ENCODE measurements at places on chromosomes 1 and 21. TPM values are rescaled to one million over a fixed set of nuclear protein-coding genes. Genes with fewer than 3 reads are reported as not detected.

SLC26A9 gene
- 0.09 TPM for polyA plus RNA-seq

KRTAP12-1 gene
- polyA plus RNA-seq, result not detected

CFHR4 gene
- not detected for polyA plus RNA-seq

CCDC27 gene
- polyA plus RNA-seq, result not detected

NENF gene
- polyA plus RNA-seq, result 5.3 TPM

PLA2G2A gene
- not detected for polyA plus RNA-seq

FUBP1 gene
- 143 TPM for polyA plus RNA-seq

XCL1 gene
- polyA plus RNA-seq, result 0.83 TPM

PRRX1 gene
- polyA plus RNA-seq, result 2.2 TPM

GRIK1 gene
- not detected for polyA plus RNA-seq

DHRS3 gene
- 1.3 TPM for polyA plus RNA-seq

FCRLB gene
- polyA plus RNA-seq, result 10.9 TPM

ZNF684 gene
- 5.8 TPM for polyA plus RNA-seq

LCE7A gene
- polyA plus RNA-seq, result not detected

MLLT11 gene
- 10.1 TPM for polyA plus RNA-seq

NLRP3 gene
- polyA plus RNA-seq, result 2.3 TPM

NADK gene
- polyA plus RNA-seq, result 24.0 TPM

SAMSN1 gene
- polyA plus RNA-seq, result 44.5 TPM

RIPPLY3 gene
- not detected for polyA plus RNA-seq

CDA gene
- not detected for polyA plus RNA-seq

VCAM1 gene
- polyA plus RNA-seq, result 4.4 TPM

FCGR3A gene
- polyA plus RNA-seq, result not detected

TMEM82 gene
- not detected for polyA plus RNA-seq

FMO2 gene
- not detected for polyA plus RNA-seq

ARMH1 gene
- 10.0 TPM for polyA plus RNA-seq

UBASH3A gene
- not detected for polyA plus RNA-seq

GJC2 gene
- polyA plus RNA-seq, result not detected

LRRC38 gene
- polyA plus RNA-seq, result not detected

FAM167B gene
- 0.55 TPM for polyA plus RNA-seq

KIRREL1 gene
- polyA plus RNA-seq, result not detected

ATAD3B gene
- polyA plus RNA-seq, result 35.1 TPM

EXTL1 gene
- 0.06 TPM for polyA plus RNA-seq

FCRL6 gene
- polyA plus RNA-seq, result not detected

BSND gene
- not detected for polyA plus RNA-seq

SLC45A3 gene
- 1.4 TPM for polyA plus RNA-seq

AK5 gene
- not detected for polyA plus RNA-seq

CLCA1 gene
- not detected for polyA plus RNA-seq

LCE3E gene
- polyA plus RNA-seq, result not detected

FAM177B gene
- not detected for polyA plus RNA-seq

EPHB2 gene
- polyA plus RNA-seq, result 0.30 TPM

OR6K3 gene
- polyA plus RNA-seq, result not detected

KRTAP22-2 gene
- not detected for polyA plus RNA-seq

AGL gene
- polyA plus RNA-seq, result 11.0 TPM

MX2 gene
- polyA plus RNA-seq, result 26.7 TPM

TMEM125 gene
- polyA plus RNA-seq, result not detected

TMEM69 gene
- polyA plus RNA-seq, result 110 TPM

HMCN1 gene
- not detected for polyA plus RNA-seq

All from GM12878 (cell line).